Tongue (tissue), 3 donors: ENCODE measurements at places on chromosomes 4 and X. TPM values are rescaled to one million over a fixed set of nuclear protein-coding genes. Genes with fewer than 3 reads are reported as not detected.

Gene KLB
- total RNA-seq: not detected

Gene CNKSR2
- 13.4 TPM for total RNA-seq

Gene TMEM271
- total RNA-seq: 0.41 TPM

Gene EOLA2
- 16.0 TPM for total RNA-seq

Gene PAGE4
- not detected for total RNA-seq

Gene ABLIM2
- 44.2 TPM for total RNA-seq

Gene NAP1L3
- total RNA-seq: 9.1 TPM

Gene ARHGEF6
- total RNA-seq: 22.7 TPM

Gene VCX2
- total RNA-seq: not detected

DNA sequence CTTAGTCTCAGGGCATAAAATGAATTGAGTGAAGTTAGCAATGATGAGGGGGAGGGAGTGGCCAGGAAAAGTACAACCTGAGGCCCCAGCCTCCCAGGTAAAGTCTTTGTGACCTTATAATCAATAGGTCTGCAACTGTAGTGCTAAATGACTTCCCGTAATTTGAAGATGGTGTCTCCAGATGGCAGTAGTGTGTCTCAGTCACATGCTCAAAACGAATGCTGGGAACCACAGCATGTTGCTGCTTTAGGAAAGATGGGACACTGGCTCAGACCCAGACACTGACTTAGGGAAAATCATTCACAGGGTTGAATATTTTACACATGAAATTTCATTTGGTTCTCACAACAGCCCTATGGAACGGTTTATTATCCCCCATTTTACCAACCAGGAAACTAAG is 10.3 kb downstream of the SRPX2 start:
- DNase-seq: peak; percentile 38

DNA sequence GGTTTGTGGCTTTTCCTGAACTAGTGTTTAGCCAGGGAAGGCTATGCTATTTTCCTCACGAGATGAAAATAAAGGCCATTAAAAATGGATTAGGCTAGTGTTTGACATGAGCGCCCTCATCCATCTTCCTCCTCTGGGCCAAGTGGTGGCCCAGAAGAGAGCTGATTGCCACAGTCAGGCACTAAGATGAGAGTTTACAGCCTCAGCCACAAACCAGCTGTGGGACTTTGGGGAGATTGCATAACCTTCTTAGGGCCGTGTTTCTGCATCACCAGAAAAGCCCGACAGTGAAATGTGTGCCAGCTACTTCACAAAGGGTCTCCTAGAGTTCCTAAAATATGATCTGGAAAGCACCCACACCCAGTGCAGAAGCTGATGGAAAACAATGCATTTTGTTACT is 42.3 kb upstream of the LNX1 start:
- DNase-seq: no peak

- DNase-seq: peak; percentile 13
These were observed 44.9 kb downstream of the MMRN1 start for GRCh38 chr4:89939546-89939945.

- no peak for DNase-seq
These were observed 1316.3 kb downstream of the STIM2 start for GRCh38 chr4:28176942-28177341.

DNA sequence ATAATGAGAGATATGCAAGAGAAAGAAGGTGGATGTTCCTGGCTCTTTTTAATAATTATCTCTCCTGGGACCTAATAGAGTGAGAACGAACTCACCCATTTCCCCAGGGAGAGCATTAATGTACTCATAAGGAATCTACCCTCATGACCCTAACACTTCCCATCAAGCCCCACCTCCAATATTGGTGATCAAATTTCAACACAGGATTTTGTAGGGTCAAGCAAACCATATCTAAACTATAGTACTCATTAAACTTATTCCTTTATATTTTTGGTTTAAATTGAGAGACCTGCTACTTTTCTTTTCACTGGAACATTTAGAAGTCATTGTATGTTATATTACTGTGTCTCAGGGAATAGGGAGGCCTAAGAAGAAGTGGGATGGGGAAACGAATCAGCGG is 2.6 kb downstream of the UGT2A3 start:
- DNase-seq: no peak

DNA sequence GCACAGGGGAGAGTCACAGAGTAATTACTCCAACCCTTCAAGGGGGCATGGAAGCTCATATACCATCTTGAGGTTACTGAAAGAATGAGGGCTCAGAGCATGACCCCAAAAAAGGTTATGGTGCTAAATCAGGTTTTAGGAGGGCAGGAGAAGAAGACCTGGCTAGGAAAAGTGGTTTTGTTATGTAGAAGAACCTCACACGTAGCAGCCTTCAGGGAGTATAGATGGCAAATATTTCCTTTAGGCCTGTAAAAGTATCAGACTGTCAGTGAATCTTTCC is 102.0 kb upstream of the PDE5A start:
- no peak for DNase-seq

GRCh38 chr4:154030746-154031145 is 241.9 kb upstream of the SFRP2 start:
- no peak for DNase-seq

DNA sequence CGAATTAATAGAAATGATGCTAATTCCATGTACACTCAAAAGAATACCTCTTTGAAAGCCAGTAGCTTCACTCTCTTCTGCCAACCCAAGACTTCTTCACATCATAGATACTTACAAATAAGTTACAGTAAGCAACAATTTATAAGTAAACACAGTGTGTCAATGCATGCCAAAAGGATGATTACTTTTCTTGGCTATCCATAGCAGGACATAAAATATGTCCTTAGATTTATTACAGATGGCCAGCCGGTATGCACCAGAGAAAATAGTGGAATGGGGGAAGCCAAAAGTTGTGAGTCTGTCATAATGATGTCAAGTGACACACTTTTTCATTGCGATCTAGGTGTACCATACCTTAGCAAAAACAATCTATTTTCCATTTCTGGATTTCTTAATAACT is 631 bp upstream of the BMX start:
- DNase-seq: peak; percentile 31

GRCh38 chrX:109847257-109848187 is 114.5 kb upstream of the ACSL4 start:
- DNase-seq: no peak

- DNase-seq: peak; percentile 58
These were observed 458.1 kb downstream of the KCTD8 start for GRCh38 chr4:43990551-43990950.

- no peak for DNase-seq
These were observed 9.5 kb upstream of the C4orf51 start for GRCh38 chr4:145670422-145670821.

GRCh38 chr4:1521821-1522361 is 115.6 kb upstream of the NKX1-1 start:
- DNase-seq: no peak

GRCh38 chr4:70994387-70995099 is 1.1 kb downstream of the DCK start:
- DNase-seq: peak; percentile 16

DNA sequence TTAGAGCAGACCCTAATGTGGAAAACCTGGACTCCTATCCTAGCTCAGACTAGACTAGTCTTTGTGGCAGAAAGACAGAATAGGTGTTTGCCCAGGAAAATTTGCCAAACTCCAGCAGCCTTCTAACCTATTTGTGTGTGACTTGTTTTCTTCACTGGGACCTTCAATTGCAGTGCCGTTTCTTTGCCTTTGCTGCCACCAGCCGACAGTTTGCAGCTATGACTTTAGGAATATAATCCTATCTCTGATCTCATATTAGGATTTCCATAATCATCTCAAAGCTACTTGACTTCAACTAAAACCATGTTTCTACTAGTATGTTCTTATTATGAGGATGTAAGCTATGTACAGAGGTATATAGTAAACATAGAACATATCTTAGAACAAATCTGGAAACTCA is 60.2 kb upstream of the PGAM4 start:
- peak; percentile 36 for DNase-seq

DNA sequence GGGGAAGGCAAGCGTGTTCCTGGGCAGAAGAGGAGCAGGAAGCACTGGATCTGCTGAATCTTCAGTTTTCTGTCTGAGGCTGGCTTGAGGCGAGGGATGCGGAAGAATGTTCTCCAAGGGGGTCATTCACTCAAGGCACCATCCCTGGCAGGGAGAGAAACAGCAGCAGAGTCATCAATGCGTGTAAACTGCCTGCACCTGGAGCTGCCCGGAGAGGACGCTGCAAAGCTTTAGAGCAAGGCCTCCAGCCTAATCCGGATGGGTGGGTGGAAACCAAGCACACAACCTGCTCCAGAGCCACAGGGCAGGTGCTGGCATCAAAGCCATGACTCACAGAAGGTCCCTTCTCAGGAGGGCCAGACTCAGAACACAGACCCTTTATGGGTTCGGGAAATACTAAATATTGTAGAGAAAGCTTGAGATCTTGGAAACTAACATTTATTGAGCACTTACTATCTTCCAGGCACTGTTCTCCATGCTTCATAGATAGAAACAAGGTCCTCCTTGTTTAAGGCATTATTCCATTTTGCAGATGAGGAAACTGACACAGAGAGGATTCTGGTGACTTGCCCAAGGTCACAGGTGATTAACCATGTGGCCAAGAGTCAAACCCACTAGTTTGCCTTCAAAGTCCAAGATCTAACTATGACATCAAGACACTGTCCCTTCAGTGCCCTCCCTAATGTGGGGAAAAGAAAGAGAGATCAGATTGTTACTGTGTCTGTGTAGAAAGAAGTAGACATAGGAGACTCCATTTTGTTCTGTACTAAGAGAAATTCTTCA is 7.7 kb downstream of the PROM1 start:
- no peak for DNase-seq

DNA sequence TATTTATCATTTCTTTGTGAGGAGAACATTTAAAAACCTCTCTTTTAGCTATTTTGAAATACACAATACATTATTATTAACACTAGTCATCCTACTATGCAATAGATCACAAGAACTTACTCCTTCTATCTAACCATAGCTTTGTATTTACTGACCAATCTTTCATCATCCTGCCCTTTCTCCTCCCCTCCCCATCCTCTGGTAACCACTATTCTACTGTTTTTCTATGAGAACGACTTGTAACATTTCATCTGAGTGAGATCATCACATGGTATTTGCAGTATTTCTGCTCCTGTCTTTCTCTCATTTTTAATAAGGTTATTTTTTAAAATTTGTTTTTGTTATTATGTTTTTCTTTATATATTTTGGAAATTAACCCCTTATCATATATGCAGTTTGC is 331.8 kb downstream of the TEX13C start:
- DNase-seq: no peak

GRCh38 chr4:23828020-23828715 is 61.7 kb downstream of the PPARGC1A start:
- DNase-seq: no peak

GRCh38 chr4:4849106-4849505 is 10.4 kb upstream of the MSX1 start:
- no peak for DNase-seq
